ENCODE measurements at places on chromosomes 7 and 10. TPM values are rescaled to one million over a fixed set of nuclear protein-coding genes. Genes with fewer than 3 reads are reported as not detected.

Gene HEPACAM2
- not detected for total RNA-seq

Gene PTPRE
- total RNA-seq = 3.0 TPM

Gene CRYGN
- total RNA-seq = not detected

Gene C7orf57
- total RNA-seq = 0.37 TPM
